ENCODE measurements at places on chromosomes 6 and 20.

- DNase-seq: no peak
These were observed 17.8 kb downstream of the SLC22A1 start for GRCh38 chr6:160139420-160139851.

- no peak for DNase-seq
These were observed 162.8 kb downstream of the SYNE1 start for GRCh38 chr6:152474354-152474753.

- no peak for DNase-seq
These were observed 104.5 kb downstream of the IBTK start for GRCh38 chr6:82143041-82143481.

- no peak for DNase-seq
These were observed 24.5 kb downstream of the TENT5A start for GRCh38 chr6:81727876-81728517.

DNA sequence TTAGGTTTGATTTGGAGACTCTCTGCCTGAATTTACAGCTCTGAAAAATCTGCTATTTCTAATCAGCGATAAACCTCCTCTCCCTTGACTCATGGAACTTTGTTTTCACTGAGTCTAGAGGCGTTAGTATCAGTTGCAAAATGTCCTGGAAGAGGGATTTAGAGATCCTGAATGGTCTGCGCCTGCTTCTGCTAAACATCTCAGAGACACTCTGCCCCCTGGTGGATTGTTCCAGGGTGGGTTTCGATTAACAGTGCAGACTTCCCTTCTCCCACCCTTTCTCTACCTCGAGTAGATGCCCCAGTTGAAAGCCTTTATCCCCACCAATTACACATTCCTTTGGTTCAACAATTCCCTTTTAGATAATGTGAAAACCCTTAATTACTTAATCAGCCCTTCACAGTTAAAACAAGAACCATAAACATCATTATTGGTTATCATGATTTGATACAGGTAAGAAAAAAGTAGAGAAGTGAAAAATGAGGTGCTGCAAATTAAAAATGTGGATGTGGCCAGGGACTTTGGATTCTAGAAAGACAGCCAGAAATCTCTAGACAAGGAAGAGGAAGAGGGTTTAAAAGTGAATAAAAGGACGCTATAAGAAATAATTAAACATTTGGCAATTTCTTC, 5.5 kb downstream of the HTR1B start:
- DNase-seq: no peak

- DNase-seq: no peak
These were observed 89.7 kb upstream of the EEF1E1 start for GRCh38 chr6:8192067-8192466.

GRCh38 chr6:68709882-68710281, 74.8 kb downstream of the ADGRB3 start:
- DNase-seq: no peak

DNA sequence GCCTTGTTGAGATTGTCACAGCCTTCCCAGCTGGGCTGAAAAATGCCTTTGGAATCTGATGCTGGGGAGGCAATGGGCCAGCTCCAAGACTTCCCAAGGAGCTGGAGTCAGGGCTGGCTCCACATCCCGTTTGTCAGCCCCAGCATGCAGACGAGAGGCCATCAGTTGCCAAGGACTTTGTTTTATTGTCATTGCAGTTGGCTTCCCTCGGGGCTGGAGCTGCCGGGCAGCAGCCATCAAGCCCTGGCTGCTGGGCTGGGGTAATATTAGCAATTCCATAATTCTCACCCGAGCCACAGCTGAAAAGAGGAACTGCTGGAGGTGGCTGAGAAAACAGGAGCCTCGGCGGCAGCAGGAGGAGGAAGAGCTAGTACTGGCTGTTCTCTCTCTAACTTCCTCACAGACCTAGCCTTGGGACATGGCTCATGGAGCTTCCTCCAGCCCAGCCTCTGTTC, 182.5 kb downstream of the CDC5L start:
- DNase-seq: no peak

- DNase-seq: no peak
These were observed 66.1 kb downstream of the SYNJ2 start for GRCh38 chr6:158047563-158048323.

GRCh38 chr6:51893366-51893765, 194.0 kb downstream of the PKHD1 start:
- DNase-seq: no peak

- no peak for DNase-seq
These were observed 229.1 kb upstream of the FLRT3 start for GRCh38 chr20:14566505-14566904.

GRCh38 chr6:9335431-9335830, 900.1 kb upstream of the SLC35B3 start:
- no peak for DNase-seq

GRCh38 chr6:54907355-54907754, 60.8 kb downstream of the FAM83B start:
- DNase-seq: no peak

- DNase-seq: no peak
These were observed 429.7 kb downstream of the EPHA7 start for GRCh38 chr6:92989656-92990055.

Measured in NCI-H526 treated with DMSO at 0.1 percent for 48 hours (cell line).